Activated naive CD8-positive, alpha-beta T cell treated with anti-CD3 and anti-CD28 coated beads for 36 hours (primary cell): ENCODE measurements at places on chromosomes 4 and X. TPM values are rescaled to one million over a fixed set of nuclear protein-coding genes. Genes with fewer than 3 reads are reported as not detected.

PRRG1 gene
- not detected for total RNA-seq

KLB gene
- total RNA-seq, result not detected

GPC4 gene
- not detected for total RNA-seq

SFRP2 gene
- not detected for total RNA-seq

MAGEA10 gene
- not detected for total RNA-seq

ADAMTS3 gene
- not detected for total RNA-seq

DNA sequence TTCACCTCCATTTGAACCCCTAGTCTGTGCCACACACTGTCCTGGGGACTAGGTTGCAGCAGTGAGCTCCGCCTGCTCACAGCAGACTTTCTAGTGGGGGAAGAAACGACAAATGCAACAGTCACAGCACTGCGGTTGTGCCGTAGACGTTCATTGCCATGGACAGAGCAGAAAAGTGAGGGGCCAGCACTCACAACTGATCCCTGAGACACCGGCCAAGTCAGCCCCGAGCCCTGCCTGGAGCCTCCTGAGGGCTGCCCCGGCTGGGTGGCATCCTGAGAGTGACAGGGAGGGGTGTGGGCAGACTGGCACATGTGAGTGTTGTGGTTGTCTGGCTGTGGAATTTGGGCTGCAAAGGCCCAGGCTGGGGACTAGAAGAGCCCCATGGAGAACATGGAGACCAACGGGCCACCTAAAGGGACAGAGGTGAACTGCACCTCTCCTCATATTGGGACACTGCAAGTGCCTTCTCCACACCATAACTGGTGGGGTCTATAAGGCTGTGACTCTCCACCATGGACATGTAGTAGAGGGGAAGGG lies 4.6 kb downstream of the DUSP9 start:
- peaks cover 7% of the 10 kb centered on the region for H3K27me3 ChIP-seq
- DNase-seq, result no peak
- H3K4me1 ChIP-seq, result no peaks in the 10 kb centered on the region
- H3K27ac ChIP-seq, result no peak overlapping the region
- no peaks in the 10 kb centered on the region for H3K36me3 ChIP-seq
- H3K4me3 ChIP-seq, result no peak overlapping the region

DNA sequence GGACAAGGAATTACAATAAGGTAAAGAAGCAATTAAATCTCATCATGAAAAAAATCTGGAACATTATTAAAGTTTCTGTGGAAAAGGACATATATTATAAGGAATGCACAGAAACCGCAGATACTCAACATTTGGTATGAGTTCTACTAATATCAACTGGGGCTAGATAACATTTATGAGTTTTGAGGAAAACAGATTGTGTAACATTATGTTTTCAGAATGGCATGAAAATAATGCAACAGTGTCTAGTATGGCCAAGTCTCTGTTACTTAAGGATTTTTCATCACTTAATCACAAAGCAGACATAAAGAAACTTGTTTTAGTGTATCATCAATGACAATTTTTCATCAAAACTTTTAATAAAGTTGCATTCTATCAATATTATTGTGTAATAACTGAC lies 785.0 kb downstream of the GLUD2 start:
- H3K4me3 ChIP-seq, result no peak overlapping the region
- DNase-seq, result no peak
- no peaks in the 10 kb centered on the region for H3K4me1 ChIP-seq
- no peaks in the 10 kb centered on the region for H3K36me3 ChIP-seq
- H3K27me3 ChIP-seq, result no peaks in the 10 kb centered on the region

DNA sequence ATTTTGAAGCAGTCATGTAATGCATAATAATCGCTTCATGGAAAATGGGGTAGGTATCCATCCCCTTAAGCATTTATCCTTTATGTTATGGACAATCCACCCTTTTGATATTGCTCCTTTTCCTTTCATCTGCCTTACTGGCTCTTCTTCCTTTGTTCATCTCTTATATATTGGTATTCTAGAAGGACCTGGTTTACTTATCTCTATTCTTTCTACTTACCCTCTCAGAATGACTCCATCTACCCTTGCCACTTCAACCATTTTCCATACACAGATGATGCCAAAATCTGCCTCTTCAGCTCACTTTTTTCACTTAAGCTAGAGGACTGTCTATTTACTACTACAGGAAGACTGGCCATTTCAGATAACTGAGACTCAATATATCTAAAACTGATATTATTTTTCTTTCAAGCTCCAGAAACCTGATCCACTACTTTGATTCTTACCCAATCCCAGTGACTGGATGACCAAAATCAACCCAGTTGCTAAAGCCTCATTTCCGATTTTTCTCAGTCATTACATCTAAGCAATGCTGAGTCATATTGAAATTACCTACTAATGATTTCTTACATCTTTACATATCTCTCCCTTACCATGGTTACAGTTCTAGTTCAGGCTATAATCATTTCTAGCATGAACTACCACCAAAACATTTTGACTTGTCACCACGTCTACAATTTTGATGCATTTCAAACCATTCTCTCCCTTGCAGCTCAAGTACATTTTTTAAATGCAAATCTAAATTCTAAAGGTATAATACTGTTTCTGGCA lies 93.7 kb downstream of the FAAH2 start:
- DNase-seq, result no peak
- H3K27ac ChIP-seq, result no peak overlapping the region
- H3K36me3 ChIP-seq, result peaks cover 29% of the 10 kb centered on the region
- H3K27me3 ChIP-seq, result no peaks in the 10 kb centered on the region
- no peaks in the 10 kb centered on the region for H3K4me1 ChIP-seq

DNA sequence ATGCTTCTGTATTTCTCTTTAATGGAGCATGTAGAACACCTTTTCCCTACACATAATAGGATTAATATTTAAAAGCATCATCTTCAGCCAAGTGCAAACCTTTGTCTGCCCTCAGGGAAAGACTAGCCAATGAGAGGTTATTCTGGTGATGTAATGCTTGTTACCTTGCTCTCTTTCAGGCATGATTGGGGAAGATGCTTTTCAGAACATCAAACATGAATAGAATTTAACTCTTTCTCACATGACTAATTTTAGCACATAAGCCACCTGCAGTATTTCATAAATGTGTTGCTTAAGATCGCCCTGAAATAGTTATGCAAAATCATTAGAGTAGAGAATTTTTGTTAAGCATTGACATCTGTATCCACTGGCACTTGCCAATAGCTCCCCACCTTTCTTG lies 10.7 kb upstream of the EPGN start:
- H3K4me1 ChIP-seq, result no peaks in the 10 kb centered on the region
- no peak overlapping the region for H3K27ac ChIP-seq

DNA sequence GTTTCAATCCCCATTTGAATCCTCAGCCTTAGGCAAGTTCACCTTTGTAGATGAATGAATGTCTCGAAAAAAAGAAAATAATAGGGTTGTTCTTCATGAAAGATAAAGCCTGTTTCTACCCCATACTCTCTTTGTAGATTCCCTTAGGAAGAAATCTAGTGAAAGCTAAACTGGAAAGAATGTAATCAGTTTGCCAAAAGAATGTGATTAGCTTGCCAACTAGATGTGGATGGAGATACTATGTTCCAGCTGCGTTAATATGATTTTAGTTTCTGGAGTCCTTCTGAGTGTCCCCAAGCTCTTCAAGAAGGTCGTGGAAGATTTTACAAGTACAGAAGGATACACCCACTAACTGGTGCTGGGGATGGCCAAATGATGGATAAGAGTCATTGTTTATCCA lies 162.3 kb upstream of the EDNRA start:
- H3K27ac ChIP-seq, result no peak overlapping the region
- no peak for DNase-seq
- H3K4me3 ChIP-seq, result no peak overlapping the region
- H3K4me1 ChIP-seq, result no peaks in the 10 kb centered on the region

DNA sequence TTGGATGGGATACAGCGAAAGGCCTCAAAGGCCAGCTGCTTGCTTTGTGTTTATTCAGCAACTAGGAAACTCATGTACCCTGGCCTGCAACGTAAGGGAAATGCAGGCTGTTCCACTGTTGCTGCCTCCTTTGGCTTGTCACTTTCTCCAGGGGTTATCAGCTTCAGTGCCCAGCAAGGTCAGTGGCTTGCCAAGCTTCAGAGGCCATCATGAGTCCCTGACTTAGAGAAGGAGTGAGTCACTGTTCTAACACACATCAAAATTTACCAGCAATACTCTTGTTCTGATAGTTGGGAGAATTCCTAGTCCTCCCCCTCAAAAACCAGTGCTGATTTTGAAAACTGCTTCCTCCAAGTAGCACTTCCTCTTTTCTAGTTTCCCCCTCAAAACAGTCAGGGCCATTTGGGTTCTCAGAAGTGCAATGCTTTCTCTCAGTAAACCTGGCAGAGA lies 250.8 kb downstream of the ARHGAP24 start:
- H3K36me3 ChIP-seq, result no peaks in the 10 kb centered on the region
- DNase-seq, result no peak
- no peaks in the 10 kb centered on the region for H3K4me1 ChIP-seq
- no peak overlapping the region for H3K4me3 ChIP-seq

DNA sequence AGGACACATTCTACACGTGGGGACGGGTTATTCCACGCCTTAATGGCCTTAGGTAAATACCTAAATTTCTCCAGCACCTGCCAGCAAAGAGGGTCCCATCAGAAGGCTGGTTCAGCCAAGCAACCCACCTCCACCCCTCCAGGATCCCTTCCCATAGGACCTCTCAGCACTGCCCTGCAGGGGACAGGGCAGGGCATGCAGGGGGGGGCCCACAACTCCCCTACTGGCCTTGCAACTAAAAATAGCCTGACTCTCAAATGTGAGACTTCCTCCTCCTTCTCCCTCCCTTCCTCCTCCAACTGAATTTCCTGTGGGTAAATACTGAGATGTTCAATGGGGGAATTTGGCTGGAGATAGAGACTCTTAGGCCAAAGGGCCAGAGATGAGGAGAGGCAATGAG lies 6.3 kb downstream of the LAS1L start:
- no peak overlapping the region for H3K4me3 ChIP-seq
- H3K4me1 ChIP-seq, result peaks cover 10% of the 10 kb centered on the region
- H3K27ac ChIP-seq, result no peak overlapping the region
- H3K36me3 ChIP-seq, result peaks cover 30% of the 10 kb centered on the region
- H3K27me3 ChIP-seq, result no peaks in the 10 kb centered on the region

GRCh38 chr4:39291686-39292085 lies 74.5 kb downstream of the RFC1 start:
- no peak for DNase-seq
- H3K4me1 ChIP-seq, result peaks cover 2% of the 10 kb centered on the region
- no peak overlapping the region for H3K4me3 ChIP-seq
- no peaks in the 10 kb centered on the region for H3K27me3 ChIP-seq

DNA sequence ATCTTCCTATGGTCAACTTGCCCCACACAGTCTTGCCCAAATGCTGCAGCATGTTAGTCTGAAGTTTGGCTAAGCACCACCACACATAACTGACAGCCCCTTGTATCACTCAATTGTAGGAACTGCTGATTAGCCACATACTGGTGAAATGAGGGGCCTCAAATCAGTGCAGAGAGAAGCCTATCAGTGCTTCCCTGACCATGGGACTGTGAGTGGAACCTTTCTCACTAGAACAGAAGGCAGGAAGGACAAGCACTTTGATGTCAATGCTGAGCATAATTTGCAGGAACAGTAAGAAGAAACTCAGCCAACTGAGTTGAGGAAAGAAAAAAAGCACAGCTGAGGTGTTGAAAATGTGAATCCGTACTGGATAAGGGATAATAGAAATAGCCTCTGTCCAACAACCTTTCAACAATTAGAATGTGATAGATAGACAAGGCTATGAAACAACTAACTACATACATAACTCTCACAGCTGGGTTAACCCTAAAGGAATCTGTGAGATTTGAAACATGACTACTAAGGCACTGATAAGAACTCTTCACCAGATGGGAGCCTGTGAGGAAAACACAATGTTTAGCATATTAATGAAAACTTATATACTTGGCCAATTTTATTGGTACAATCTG lies 136.6 kb upstream of the SH3RF1 start:
- peaks cover 7% of the 10 kb centered on the region for H3K36me3 ChIP-seq
- H3K27ac ChIP-seq, result no peak overlapping the region
- H3K4me3 ChIP-seq, result no peak overlapping the region

DNA sequence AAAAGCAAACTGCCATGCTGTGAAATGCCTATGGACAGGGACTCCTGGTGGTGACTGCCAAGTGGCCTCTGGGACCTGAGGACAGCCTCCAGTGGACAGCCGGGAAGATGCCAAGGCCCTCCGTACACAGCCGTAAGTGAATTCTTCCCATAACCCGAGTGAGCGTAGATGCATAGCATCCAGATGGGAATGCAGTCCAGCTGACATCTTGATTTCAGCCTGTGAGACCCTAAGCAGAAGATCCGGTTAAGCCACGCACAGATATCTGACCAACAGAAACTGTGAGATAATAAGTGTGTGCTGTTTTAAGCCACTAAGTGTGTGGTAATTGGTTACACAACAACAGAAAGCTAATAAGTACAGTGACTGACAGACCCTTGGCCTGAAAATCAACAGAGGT lies 55.9 kb downstream of the TMEM156 start:
- H3K4me3 ChIP-seq, result no peak overlapping the region
- no peak for DNase-seq
- H3K4me1 ChIP-seq, result peaks cover 17% of the 10 kb centered on the region
- peaks cover 15% of the 10 kb centered on the region for H3K36me3 ChIP-seq
